ENCODE measurements at places on chromosomes 13 and 19.
A peak's percentile ranks its signal among the peaks of the same experiment; 100 is the strongest.

- H3K4me3 ChIP-seq: peak overlapping the region; percentile 69
- no peak overlapping the region for H3K27ac ChIP-seq
- peaks cover 8% of the 10 kb centered on the region for H3K36me3 ChIP-seq
- H3K4me1 ChIP-seq: peaks cover 3% of the 10 kb centered on the region
- no peaks in the 10 kb centered on the region for H3K27me3 ChIP-seq
These were observed 933 bp downstream of the TFPT start for GRCh38 chr19:54114340-54115108.

DNA sequence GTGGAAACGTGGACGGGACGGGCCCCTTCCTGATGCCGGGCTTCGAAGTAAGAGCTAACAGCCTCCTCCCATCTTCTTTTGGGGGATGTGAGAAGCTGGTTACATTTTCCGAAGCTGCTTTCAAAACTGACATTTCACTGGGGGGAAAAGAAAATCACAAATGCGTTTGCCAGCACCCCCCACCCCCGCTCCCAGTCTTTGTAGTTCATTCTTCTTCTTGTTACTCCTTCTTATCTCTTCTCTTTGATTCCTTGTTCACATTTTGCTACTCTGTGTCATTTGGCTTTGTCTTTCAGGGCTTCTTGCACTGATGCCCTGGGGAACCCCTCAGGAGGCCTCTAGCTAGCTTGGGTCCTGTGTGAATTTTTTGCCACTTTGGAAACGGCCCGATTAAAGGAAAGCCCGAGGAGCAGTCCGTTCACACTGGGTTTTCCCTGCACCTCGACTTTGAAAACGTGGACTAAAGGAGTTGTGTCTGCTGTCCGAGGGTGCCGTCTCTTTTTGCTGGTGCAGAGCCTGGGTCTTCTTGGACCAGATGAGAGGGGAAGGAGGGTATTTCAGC, 1.3 kb downstream of the CARM1 start:
- no peaks in the 10 kb centered on the region for H3K36me3 ChIP-seq
- H3K4me1 ChIP-seq: peaks cover 18% of the 10 kb centered on the region
- DNase-seq: no peak
- peak overlapping the region; percentile 18 for H3K27ac ChIP-seq
- peak overlapping the region; percentile 86 for H3K4me3 ChIP-seq
- no peaks in the 10 kb centered on the region for H3K27me3 ChIP-seq

DNA sequence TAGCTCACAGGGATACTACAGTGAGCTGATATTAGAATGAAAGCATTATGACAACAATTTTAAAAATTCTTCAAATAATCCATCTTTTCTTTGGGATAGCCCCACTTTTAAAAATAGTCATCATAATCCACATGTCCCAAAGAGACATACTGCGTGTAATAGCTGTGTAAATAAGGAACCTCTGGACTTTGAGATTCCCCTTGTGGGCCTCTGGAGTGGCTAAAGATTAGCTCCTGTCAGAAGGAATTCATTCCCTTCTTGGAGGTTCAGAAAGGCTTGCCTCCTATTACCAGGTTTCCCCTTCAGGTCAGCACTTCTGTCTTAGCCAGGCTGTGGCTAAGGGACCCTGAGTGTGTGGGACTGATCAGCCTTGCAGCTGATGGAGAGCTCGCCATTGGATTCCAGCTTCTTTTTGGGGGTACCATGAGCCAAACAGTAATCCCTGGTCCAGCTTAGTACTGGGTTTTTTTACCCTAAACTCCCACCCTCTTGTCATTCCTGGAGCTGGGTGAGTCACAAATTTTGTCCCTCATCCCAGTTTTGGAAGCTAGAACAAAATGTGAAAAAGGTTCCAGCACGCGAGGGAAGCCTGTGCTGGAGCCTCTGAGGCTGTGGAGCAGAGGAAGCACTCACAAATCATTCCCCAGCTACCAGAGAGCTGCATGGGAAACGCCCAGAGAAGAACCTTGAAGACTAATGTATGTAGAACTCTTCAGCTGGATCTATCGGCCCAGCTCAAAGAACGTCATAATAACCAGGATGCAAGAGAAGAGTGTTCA, 96.7 kb downstream of the RNASEH2B start:
- no peak for DNase-seq
- H3K4me3 ChIP-seq: no peak overlapping the region
- H3K27ac ChIP-seq: no peak overlapping the region
- no peaks in the 10 kb centered on the region for H3K36me3 ChIP-seq
- no peaks in the 10 kb centered on the region for H3K4me1 ChIP-seq

GRCh38 chr19:18496167-18496979, 25.5 kb downstream of the ELL start:
- peaks cover 2% of the 10 kb centered on the region for H3K4me1 ChIP-seq
- H3K27ac ChIP-seq: no peak overlapping the region
- no peak for DNase-seq
- no peak overlapping the region for H3K4me3 ChIP-seq

GRCh38 chr19:33700408-33701013, 78.8 kb downstream of the CHST8 start:
- H3K27ac ChIP-seq: no peak overlapping the region
- H3K27me3 ChIP-seq: no peaks in the 10 kb centered on the region
- no peaks in the 10 kb centered on the region for H3K36me3 ChIP-seq
- H3K4me1 ChIP-seq: no peaks in the 10 kb centered on the region
- no peak for DNase-seq

DNA sequence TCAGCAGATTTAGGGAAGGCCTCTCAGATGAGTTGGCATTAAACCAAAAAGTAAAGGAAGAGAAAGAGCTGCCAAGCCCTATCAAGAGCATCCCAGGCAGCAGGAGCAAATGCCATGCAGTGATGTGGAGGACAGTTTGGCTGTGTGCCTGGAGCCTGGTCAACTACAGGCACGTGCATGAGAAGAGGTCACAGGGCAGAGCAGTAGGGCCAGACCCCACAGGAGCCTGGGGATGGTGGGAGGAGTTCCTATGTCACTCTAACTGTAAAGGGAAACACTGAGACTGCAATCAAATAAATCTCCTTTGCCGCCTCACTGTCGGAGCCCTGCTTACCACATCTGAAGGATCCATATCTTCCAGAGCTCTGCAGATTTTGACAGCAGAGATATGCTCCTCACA, 240.5 kb downstream of the ENOX1 start:
- H3K36me3 ChIP-seq: no peaks in the 10 kb centered on the region
- 0 out of 2 replicates have a peak, but pooled peaks cover 4% of the 10 kb centered on the region for H3K4me1 ChIP-seq
- no peaks in the 10 kb centered on the region for H3K27me3 ChIP-seq

GRCh38 chr19:39543477-39543857, 3.5 kb upstream of the EID2 start:
- H3K36me3 ChIP-seq: no peaks in the 10 kb centered on the region
- DNase-seq: no peak
- peaks cover 3% of the 10 kb centered on the region for H3K27me3 ChIP-seq
- H3K4me1 ChIP-seq: peaks cover 8% of the 10 kb centered on the region
- no peak overlapping the region for H3K27ac ChIP-seq

DNA sequence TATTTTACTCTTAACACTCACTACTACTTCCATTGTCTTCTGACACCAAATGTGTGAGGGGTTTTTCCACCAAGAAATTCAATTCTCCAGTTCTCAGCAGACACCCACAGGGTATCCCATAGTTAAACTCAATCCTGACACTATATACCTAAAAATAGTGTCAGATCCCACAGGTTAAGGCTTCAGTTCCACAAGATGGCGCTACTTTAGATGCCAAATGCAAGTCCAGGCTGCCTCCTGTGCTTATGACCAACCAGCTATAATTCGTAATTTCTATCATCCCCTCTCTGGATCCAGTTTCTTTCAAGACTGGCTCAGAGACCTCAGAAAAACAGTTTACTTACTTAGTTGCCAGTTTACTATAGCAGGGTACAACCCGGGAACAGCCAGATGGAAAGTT, 1146.2 kb upstream of the SPRY2 start:
- no peak overlapping the region for H3K27ac ChIP-seq
- no peaks in the 10 kb centered on the region for H3K27me3 ChIP-seq

DNA sequence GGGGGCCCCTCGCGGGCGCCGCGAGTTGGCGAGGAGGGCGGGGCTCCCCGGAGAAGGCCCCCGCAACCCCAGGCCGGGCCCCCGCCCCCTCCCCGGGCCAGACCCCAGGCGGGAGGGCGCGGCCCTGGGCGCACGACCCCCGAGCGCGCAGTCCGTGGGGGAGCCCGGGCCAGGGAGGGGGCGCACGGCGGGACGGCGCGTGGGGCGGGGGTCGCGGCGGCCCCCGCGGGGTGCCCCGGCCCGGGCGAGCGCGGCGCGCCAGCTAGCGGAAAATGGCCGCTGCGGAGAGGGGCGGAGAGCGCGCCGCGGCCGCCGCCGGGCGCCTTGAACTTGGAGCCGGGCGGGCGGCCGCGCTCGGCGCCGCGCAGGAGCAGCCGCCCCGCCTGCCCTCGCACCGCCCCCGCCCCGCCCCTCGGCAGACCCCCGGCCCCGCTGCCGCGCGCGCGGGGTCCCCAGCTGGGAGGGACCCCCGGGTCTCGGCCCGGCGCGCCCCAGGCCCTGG, 6.4 kb upstream of the NFIC start:
- no peak overlapping the region for H3K27ac ChIP-seq
- no peaks in the 10 kb centered on the region for H3K36me3 ChIP-seq
- no peaks in the 10 kb centered on the region for H3K4me1 ChIP-seq
- peaks cover 3% of the 10 kb centered on the region for H3K27me3 ChIP-seq
- peak overlapping the region; percentile 74 for H3K4me3 ChIP-seq
- DNase-seq: no peak

- peaks cover 20% of the 10 kb centered on the region for H3K4me1 ChIP-seq
- peak overlapping the region; percentile 44 for H3K27ac ChIP-seq
- DNase-seq: no peak
- H3K36me3 ChIP-seq: no peaks in the 10 kb centered on the region
- H3K4me3 ChIP-seq: no peak overlapping the region
- H3K27me3 ChIP-seq: no peaks in the 10 kb centered on the region
These were observed 41.2 kb downstream of the USP12 start for GRCh38 chr13:27130223-27130978.

DNA sequence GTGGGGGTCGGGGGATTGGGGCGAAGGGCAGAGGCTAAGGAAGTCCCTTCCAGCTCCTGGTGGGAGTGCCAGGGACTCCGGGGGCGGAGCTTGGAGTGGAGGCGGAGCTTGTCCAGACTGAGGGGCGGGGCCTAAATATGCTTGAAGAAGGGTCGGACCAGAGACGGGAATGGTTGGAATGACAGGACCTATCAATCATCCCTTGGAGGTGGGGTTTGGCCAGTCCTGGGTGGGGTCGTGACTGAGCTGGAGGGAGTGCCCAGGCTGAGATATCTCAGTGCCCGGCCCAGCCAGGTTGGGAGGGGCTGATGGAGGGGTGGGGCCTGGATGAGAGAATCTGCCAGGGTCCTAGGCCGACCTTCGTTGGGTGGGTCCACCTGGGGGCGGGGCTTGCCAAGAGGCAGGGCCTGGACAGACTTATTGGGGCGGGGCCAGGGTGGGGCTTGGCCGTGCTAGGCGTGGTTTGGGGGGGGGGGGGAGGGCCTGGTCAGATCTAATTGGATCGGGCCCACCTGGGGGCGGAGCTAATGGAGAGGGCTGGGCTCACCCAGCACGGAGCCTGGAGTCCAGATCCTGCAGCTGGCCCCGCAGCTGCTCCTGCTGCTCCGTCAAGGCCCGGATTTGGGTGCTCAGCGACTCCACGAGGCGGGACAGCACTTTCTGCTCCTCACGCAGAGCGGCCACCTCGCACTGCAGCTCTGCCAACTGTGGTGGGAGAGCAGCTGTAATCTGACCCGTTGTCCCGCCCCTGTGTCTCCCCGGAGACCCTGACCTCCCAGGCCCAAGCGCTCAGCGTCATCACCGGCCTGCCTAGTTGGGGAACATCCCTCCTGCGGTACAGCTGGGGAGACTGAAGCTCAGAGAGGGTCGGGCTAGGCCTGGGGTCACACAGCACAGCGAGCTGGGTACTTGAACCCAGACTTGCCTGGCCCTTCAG, 2.6 kb upstream of the WIZ start:
- peaks cover 9% of the 10 kb centered on the region for H3K4me1 ChIP-seq
- H3K27me3 ChIP-seq: no peaks in the 10 kb centered on the region
- H3K36me3 ChIP-seq: no peaks in the 10 kb centered on the region

DNA sequence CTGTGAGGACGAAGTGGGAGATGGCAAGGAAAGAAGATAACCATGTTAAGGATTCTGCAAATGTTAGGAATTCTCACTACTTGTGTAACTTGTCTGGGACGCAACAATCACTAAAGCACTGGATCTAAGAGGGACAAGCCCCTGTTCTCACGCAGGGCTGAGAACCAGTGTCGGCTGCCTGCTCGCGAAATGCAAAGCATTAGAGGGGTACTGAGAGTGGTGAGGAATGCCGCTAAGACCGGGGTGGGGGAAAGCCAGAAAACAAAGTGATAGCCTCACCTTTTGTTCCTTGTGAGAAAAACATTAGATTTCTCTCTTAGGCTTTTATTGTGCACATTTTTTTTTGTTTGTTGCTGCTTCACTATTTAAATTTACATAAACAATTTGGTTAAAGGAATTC, 241.9 kb downstream of the ABCC4 start:
- H3K4me3 ChIP-seq: no peak overlapping the region
- no peaks in the 10 kb centered on the region for H3K4me1 ChIP-seq
- no peak for DNase-seq
- H3K27ac ChIP-seq: no peak overlapping the region

GRCh38 chr13:99119656-99120055, 81.0 kb upstream of the UBAC2 start:
- H3K27me3 ChIP-seq: 0 out of 2 replicates have a peak, but pooled peaks cover 3% of the 10 kb centered on the region
- H3K4me1 ChIP-seq: peaks cover 20% of the 10 kb centered on the region
- H3K36me3 ChIP-seq: no peaks in the 10 kb centered on the region
- no peak overlapping the region for H3K4me3 ChIP-seq

DNA sequence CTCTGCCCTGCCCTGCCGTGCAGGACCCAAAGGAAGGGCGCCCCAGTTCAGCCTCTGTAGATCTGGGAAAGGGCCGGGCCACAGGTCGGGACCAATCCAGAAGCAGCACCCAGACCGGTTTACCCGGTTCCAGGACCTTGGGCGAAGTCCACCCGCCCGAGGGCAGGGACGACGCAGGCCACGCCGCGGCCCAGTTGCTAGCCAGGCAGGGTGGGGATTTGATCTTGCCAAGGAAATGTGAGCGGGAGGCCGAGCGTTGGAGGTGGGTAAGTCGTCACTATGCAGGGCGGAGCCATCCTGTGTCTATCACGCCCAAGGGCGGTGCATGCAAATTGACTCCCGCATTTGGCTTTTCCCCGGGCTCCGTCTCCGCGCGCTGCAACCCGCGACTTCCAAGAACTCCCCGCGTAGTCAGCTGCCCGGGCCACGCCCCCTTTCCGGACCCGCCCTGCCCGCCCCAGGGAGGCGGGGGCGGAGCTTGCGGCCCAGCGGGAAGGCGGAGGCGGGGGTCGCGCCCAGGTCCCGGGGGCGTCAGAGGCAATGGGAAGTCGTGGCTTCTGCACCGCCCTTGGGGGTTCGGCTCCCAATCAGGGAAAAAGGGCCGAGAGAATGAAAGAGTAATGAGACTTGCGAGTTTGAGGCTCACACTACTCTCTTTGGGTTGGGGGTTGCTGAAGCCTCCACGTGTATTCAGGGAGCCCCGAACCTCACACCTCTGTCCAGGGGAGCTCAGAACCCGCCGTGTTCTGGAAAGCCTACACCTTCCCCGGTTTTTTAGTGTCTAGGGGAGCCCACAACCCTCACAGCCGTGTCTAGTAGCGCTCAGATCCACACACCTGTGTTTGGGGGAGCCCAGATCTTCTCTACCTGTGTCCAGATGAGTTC, 12.8 kb downstream of the IER2 start:
- DNase-seq: peak; percentile 99
- H3K27ac ChIP-seq: peak overlapping the region; percentile 97
- peaks cover 36% of the 10 kb centered on the region for H3K4me1 ChIP-seq
- peak overlapping the region; percentile 56 for H3K4me3 ChIP-seq
